ENCODE measurements at places on chromosomes 13 and 19.

- H3K27me3 ChIP-seq, result no peaks in the 10 kb centered on the region
- H3K27ac ChIP-seq, result no peak overlapping the region
- H3K4me1 ChIP-seq, result no peaks in the 10 kb centered on the region
Observed at GRCh38 chr19:30557212-30557611, 185.0 kb downstream of the ZNF536 start.

DNA sequence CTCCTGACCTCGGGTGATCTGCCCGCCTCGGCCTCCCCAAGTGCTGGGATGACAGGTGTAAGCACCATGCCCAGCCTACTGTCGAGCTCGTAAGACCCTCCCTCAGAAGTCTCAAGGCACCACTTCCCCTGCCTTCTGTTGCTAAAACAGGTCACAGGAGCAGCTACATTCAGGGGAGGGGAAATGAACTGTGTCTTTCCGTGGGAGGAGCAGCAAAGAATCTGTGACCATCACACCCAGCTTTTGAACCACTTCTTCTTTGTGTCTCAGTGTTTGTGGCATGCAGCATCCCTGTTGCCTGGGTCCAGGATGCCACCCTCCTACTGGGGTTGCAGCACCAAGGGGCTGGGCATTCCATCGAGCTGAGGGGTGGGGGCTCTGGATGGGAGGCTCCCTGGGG lies 7.7 kb upstream of the CSNK1G2 start:
- DNase-seq, result no peak
- H3K4me1 ChIP-seq, result peaks cover 13% of the 10 kb centered on the region
- no peak overlapping the region for H3K27ac ChIP-seq

DNA sequence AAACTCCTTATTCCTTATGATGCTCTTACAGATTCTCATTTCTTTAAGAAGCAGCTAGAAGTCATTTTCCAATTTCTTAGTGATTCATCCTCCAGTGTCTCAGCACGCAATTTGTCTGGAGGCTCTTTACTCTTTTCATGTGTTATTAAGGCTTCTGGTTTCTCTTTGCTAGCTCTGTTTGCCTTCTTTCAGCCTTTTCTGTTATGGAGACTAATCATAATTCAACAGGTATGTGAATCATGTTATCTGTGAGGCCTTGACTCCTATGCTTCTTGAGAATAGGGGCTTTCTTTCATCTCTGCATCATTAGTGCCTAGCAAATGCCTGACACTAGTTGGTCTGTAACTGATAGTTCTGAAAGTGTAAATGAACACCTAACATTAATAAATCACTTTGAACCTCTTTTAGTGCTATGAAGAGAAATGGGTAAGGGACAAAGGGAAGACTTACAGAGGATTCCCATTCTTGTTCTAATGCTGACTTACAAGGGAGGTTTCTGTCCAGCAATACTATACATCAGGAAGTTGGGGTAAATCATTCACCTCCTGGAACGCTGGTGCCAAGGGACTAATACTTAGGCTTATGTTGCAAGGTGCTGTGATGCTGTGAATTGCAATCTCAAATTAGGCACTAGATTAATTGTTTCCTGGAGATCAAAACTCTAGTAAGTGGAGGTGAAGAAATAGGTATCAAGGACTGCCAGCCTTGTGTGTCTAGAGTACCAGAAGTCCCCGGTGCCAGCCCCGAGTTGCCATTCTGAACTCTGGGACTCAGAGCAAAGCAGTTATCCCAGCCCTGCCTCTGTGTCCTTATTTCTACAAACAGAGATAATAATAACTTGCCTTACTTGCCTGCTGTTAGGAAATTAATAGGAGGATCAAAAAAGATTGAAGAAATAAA lies 265.6 kb downstream of the DCLK1 start:
- H3K27ac ChIP-seq, result no peak overlapping the region
- no peaks in the 10 kb centered on the region for H3K27me3 ChIP-seq
- no peaks in the 10 kb centered on the region for H3K36me3 ChIP-seq
- no peaks in the 10 kb centered on the region for H3K4me1 ChIP-seq
- no peak for DNase-seq
- H3K4me3 ChIP-seq, result no peak overlapping the region

GRCh38 chr19:34838248-34838647 lies 65.2 kb upstream of the ZNF599 start:
- H3K4me3 ChIP-seq, result no peak overlapping the region
- H3K4me1 ChIP-seq, result no peaks in the 10 kb centered on the region
- no peak overlapping the region for H3K27ac ChIP-seq
- H3K27me3 ChIP-seq, result no peaks in the 10 kb centered on the region

DNA sequence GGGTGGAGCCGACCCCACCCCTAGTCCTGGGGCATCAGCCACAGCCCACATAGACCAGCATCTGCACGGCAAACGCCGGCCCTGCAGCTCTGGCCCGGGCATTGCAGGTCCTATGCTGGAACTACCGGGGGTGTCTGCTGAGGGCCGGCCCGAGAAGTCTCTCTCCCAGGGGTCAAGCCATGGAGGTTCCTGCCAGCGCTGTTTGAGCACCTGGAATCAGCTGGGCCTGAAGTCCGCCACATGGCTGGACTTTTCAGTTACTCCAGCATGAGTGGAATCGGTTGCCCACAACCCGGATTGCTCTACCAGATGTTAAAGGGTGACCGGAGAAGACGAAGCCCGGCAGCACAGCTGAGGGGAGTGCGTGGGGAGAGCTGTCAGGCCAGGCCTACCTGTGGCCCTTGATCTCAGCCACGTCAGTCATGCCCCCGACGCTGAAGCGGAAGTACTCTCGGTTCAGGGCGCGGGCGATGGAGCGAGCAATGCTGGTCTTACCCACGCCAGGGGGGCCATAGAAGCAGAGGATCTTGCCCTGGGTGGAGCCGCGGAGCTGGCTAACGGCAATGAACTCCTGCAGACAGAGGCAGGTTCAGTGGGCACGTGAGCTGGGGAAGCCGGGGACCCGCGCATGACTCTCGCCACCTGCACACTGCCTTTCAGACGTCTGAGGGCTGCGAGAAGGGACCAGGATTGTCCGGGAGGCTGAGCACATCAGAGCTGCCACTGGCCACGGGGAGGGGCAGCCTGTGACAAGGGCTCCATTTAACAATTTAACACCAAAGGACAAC lies 8.7 kb downstream of the RPL36 start:
- H3K27ac ChIP-seq, result no peak overlapping the region
- DNase-seq, result no peak
- H3K4me1 ChIP-seq, result peaks cover 1% of the 10 kb centered on the region
- peaks cover 71% of the 10 kb centered on the region for H3K36me3 ChIP-seq

GRCh38 chr19:45130888-45131615 lies 29.7 kb downstream of the NKPD1 start:
- no peak overlapping the region for H3K4me3 ChIP-seq
- no peaks in the 10 kb centered on the region for H3K4me1 ChIP-seq
- peak; percentile 15 for DNase-seq
- no peaks in the 10 kb centered on the region for H3K27me3 ChIP-seq
- peaks cover 9% of the 10 kb centered on the region for H3K36me3 ChIP-seq
- H3K27ac ChIP-seq, result no peak overlapping the region

DNA sequence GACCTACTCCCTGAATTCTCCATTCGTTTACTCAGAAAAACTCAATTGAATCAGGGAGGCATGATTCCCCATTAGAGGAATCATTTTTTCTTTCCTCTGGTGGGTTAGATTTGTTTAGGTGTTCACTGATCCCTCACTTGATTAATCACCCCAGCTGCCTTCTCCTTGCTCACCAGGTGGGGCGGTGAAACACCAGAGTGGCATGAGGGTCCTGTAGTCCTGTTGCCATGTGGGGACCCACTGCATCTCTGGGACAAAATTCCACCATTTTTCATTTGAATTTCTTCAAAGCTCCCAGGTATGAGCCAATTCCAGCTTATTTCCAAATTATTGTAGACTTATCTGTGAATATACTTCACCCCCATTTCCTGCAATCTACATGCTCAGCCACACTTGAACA lies 462.7 kb upstream of the ZNF507 start:
- no peaks in the 10 kb centered on the region for H3K36me3 ChIP-seq
- H3K27ac ChIP-seq, result no peak overlapping the region
- no peaks in the 10 kb centered on the region for H3K4me1 ChIP-seq
- DNase-seq, result no peak

DNA sequence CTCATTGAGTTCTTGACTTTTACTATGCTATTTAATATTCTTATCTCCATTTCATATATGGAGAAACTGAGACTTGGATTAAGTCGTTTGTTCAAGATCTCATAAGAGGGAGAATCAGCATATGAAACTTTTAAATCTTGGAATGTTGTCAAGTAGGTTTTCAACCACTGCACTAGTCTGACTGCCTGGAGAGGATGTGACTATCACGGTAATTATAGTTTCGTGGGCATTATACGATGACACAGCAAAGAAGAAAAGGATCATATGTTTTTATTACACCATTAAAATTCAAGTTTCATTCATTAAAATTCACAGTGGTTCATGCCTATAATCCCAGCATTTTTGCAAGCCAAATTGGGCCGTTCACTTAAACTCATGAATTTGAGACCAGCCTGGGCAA lies 555.2 kb downstream of the SLITRK1 start:
- no peaks in the 10 kb centered on the region for H3K27me3 ChIP-seq
- H3K4me3 ChIP-seq, result no peak overlapping the region
- no peak overlapping the region for H3K27ac ChIP-seq
- no peaks in the 10 kb centered on the region for H3K4me1 ChIP-seq
